ENCODE measurements at places on chromosomes 2 and 18.

DNA sequence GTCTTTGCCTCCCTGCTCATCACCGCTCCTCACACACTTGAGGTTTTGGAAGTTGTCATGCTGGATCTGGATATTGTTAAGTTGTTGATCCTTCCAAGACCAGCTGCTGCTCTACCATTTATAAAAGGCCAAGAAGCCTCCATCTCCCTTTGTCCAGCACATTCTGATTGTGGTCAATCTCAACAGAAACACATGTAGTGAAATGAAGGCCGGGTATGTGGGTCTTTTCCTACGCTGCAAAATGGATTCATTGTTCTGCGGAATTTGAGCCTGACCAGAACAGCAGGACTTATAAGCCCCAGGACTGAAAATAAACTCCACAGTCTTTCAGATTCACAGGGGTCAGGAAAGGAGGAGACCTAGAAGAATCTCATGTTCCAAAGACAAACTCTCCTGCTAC is 238.4 kb downstream of the CMPK2 start:
- no peak for DNase-seq

- DNase-seq: no peak
Observed at GRCh38 chr18:58601468-58602266, 27.2 kb downstream of the ALPK2 start.

- no peak for DNase-seq
Observed at GRCh38 chr18:25250474-25250851, 101.5 kb downstream of the ZNF521 start.

DNA sequence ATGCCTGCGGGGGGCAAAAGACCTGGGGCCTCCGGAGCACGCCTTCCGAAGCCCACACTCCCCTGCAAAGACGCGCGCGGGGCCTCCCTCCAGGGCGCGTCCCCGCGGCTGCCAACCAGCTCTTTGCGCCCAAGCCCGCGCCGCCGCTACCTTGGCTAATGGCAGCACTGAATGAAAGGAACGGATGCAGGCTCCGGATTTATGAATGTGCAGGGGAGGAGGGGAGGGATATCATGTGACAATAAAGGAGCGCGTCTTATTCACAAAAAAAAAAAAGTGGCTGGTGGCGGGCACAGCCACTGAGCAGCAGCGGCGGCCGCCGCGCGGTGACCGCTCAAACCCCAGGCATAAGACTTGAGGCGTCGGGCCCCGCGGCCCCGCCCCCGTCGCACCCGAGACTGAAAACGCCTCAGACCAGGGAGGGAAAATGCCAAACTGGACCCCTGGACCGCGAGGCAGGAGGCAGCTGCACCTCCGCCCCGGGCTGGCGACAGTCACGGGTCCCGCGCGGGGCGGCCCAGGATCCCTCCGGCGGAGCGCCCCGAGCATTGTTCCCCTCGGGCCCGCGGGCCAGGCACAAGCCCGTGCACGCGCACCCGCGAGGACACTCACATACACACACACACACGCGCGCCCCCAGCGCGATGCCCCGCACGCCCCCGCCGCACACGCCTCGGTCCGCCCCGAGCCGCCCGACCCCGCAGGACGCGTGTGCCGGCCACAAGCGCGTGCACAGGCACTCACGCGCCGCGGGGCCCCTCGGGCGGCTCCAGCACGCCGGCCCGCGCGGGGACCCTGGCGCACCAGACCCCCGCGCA is 1.6 kb downstream of the SPRED2 start:
- DNase-seq: peak; percentile 97

Measured in spinal cord (tissue), 10 donors.